Naive thymus-derived CD8-positive, alpha-beta T cell (primary cell): ENCODE measurements at places on chromosomes 4 and X. TPM values are rescaled to one million over a fixed set of nuclear protein-coding genes. Genes with fewer than 3 reads are reported as not detected.

GRCh38 chr4:171157462-171158082, 655.6 kb upstream of the GALNTL6 start:
- H3K36me3 ChIP-seq: no peaks in the 10 kb centered on the region
- no peaks in the 10 kb centered on the region for H3K4me1 ChIP-seq
- H3K4me3 ChIP-seq: no peak overlapping the region
- no peak for DNase-seq

- peaks cover 2% of the 10 kb centered on the region for H3K4me1 ChIP-seq
- H3K27ac ChIP-seq: no peak overlapping the region
- peaks cover 4% of the 10 kb centered on the region for H3K27me3 ChIP-seq
Measured at GRCh38 chr4:151437505-151437904, 28.5 kb downstream of the FHIP1A start.

DNA sequence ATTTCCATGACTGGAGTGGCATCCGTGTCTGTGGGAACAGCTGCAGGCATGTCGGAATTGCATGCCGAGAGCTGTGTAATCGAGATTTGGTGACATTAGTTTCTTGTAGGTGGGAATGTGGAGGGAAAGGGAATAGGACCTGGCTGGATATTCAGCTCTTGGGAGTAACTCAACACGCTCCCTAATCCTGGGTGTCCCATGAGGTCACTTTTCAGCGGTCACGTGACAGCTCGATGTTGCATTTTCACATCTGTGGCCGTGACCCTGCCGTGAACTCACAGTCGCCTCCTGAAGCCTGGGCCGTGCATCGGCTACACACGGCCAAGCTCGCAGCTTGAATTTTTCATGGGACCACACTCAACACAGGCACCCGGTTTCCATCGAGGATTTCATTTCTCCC, 25.8 kb upstream of the PSAPL1 start:
- no peak overlapping the region for H3K4me3 ChIP-seq
- no peaks in the 10 kb centered on the region for H3K36me3 ChIP-seq
- no peak overlapping the region for H3K27ac ChIP-seq
- H3K4me1 ChIP-seq: no peaks in the 10 kb centered on the region
- peaks cover 17% of the 10 kb centered on the region for H3K27me3 ChIP-seq

DNA sequence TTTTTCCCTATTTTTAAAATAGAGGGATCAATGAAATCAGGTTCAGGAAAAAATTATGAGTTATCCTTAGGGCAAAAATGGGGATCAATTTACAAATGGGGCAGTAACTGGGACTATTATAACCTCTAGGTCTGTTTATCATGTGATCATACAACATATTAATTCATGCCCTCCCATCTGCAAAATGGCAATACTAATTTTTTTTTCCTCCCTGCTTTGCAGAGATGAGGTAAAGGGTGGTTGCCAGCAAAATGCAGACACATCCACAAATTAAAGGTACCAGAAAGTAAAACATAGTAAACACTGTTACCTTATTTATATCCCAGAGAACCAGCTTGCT, 467 bp downstream of the HSD17B11 start:
- H3K27ac ChIP-seq: peak overlapping the region; percentile 97
- no peak for DNase-seq
- peak overlapping the region; percentile 92 for H3K4me3 ChIP-seq
- peaks cover 55% of the 10 kb centered on the region for H3K4me1 ChIP-seq
- H3K27me3 ChIP-seq: no peaks in the 10 kb centered on the region

- no peak for DNase-seq
- H3K27ac ChIP-seq: no peak overlapping the region
- H3K27me3 ChIP-seq: no peaks in the 10 kb centered on the region
- H3K4me3 ChIP-seq: no peak overlapping the region
- no peaks in the 10 kb centered on the region for H3K4me1 ChIP-seq
Measured at GRCh38 chrX:126825566-126826193, 6.2 kb downstream of the PRR32 start.

DNA sequence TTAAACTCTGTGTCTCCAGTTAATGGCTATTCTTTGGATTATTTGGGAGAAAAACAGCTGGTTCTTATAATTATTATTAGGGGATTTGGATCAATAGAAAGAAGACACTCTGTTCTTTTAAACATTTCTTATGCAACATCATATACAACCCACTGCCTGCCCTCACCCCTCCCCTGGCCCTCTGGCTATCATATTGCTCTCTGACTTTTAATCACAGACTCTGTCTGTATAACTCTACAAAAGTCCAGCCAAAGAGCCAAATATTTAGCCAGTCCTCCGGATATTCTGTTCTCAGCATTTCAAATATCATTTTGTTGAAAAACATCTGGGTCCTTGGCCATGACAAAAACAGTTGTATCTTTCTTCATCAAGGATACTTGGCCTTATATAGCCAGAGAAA, 19.0 kb upstream of the PACRGL start:
- no peak for DNase-seq
- no peak overlapping the region for H3K27ac ChIP-seq
- H3K36me3 ChIP-seq: no peaks in the 10 kb centered on the region
- peaks cover 18% of the 10 kb centered on the region for H3K27me3 ChIP-seq
- no peaks in the 10 kb centered on the region for H3K4me1 ChIP-seq
- no peak overlapping the region for H3K4me3 ChIP-seq

GRCh38 chrX:65677954-65678469, 10.6 kb downstream of the MSN start:
- no peak for DNase-seq
- H3K27ac ChIP-seq: peak overlapping the region; percentile 29
- H3K27me3 ChIP-seq: no peaks in the 10 kb centered on the region
- peaks cover 13% of the 10 kb centered on the region for H3K36me3 ChIP-seq
- peak overlapping the region; percentile 68 for H3K4me3 ChIP-seq

DNA sequence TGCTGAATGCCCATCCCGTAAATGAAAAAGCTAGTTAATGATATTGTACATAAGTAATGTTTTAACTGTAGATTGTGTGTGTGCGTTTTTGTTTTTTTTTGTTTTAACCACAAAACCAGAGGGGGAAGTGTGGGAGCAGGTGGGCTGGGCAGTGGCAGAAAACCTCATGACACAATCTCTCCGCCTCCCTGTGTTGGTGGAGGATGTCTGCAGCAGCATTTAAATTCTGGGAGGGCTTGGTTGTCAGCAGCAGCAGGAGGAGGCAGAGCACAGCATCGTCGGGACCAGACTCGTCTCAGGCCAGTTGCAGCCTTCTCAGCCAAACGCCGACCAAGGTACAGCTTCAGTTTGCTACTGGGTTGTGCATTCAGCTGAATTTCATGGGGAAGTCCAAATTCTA, at the start of gene SPP1:
TSS of gene SPP1 (plus strand) at position 249 of the 400 bp plus-strand sequence. CDS start 1,182 bp downstream, outside the sequence.
- DNase-seq: no peak
- peaks cover 7% of the 10 kb centered on the region for H3K4me1 ChIP-seq
- peaks cover 18% of the 10 kb centered on the region for H3K27me3 ChIP-seq

GRCh38 chrX:85111347-85111746, 107.7 kb downstream of the APOOL start:
- no peak overlapping the region for H3K27ac ChIP-seq
- peak; percentile 2 for DNase-seq
- no peaks in the 10 kb centered on the region for H3K36me3 ChIP-seq
- H3K27me3 ChIP-seq: peaks cover 1% of the 10 kb centered on the region

GRCh38 chr4:78939667-78940008, 400 bp upstream of the PAQR3 start:
- peak overlapping the region; percentile 89 for H3K4me3 ChIP-seq
- peak overlapping the region; percentile 74 for H3K27ac ChIP-seq
- peaks cover 16% of the 10 kb centered on the region for H3K4me1 ChIP-seq
- H3K36me3 ChIP-seq: no peaks in the 10 kb centered on the region
- no peak for DNase-seq
- H3K27me3 ChIP-seq: peaks cover 7% of the 10 kb centered on the region

DNA sequence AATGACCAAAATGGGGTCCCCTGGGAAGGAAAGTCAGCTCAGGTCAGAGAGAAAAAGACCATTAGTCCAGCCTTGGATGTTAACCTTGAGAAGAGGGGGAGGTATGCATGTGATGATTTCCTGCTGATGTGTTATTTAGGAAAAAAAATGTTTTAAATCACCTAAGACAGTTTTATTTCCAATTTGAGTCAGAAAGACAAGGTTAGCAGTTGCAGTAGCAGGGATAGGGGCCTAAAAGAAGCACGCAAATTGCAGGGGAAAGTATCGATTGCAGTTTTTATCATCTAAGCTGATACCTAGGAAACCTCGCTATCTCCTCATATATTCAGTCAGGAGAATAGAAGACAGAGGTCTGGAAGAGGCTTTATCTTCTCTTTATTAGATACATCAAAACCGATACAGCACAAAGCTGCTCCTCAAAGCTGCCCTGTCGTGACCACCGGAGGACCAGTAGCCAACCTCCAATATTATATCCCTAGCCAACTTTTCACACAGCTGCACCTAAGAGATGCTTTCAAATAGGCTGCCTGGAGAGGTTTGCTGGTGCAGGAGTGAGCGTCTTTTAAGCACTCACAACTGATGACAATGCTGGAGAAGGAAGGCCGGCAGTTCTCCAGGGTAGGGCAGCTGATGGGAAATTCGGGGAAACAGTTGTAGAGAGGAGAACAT, 289.4 kb downstream of the INPP4B start:
- H3K4me1 ChIP-seq: peaks cover 19% of the 10 kb centered on the region
- peak overlapping the region; percentile 1 for H3K27ac ChIP-seq
- no peak overlapping the region for H3K4me3 ChIP-seq
- no peak for DNase-seq
- H3K36me3 ChIP-seq: no peaks in the 10 kb centered on the region

DNA sequence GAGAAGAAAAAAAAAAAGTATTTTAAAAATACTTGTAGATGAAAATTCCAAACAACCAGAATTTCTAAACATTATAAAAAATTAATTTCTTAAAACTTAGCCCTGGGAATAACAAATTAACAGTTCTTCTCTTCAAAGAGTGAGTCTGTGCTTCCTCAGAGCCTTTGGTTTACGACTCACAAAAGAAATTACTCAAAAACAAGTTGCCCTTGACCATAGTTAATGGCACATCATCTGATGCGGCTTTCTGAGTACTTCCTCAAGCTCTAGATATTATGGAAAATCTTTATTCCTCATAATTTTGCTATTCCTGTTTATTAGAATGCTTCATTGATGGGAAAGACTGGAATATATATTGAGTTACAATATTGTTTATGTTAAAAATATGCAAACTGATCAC, 23.7 kb downstream of the TAPT1 start:
- no peak overlapping the region for H3K4me3 ChIP-seq
- peaks cover 5% of the 10 kb centered on the region for H3K36me3 ChIP-seq

DNA sequence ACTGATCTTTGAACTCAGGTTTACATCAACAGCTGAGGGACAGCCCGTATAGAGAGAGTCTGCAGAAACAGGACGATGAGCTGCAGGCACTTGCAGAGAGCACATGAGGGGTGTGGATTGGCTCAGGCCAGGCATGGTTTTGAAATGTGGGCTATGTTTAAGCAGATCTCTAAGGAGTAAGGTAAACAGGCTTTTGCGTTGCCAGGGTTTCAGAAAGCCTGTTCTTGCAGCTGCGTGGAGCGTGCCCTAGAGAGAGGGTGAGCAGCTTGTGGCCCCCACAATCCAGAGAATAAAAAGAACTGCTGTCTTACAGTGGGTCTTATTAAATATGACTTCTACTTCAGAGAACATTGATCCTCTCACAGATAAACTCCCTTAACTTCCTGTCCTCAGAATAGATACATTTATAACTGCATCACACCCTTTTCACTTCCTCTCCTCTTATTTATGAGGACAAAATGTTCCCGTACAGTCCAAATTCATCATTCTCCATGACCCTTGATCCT, 64.1 kb downstream of the TMA16 start:
- peak overlapping the region; percentile 61 for H3K4me3 ChIP-seq
- H3K27ac ChIP-seq: peak overlapping the region; percentile 84
- no peak for DNase-seq
- H3K4me1 ChIP-seq: peaks cover 48% of the 10 kb centered on the region

- no peaks in the 10 kb centered on the region for H3K36me3 ChIP-seq
- H3K4me3 ChIP-seq: no peak overlapping the region
- H3K27me3 ChIP-seq: no peaks in the 10 kb centered on the region
- no peak overlapping the region for H3K27ac ChIP-seq
- peaks cover 7% of the 10 kb centered on the region for H3K4me1 ChIP-seq
- no peak for DNase-seq
Measured at GRCh38 chr4:83440899-83441298, 14.7 kb downstream of the HELQ start.

SCML2 gene
- total RNA-seq: 2.4 TPM

GNRHR gene
- total RNA-seq: not detected

TCEAL5 gene
- not detected for total RNA-seq

LRIT3 gene
- 0.33 TPM for total RNA-seq

MAOB gene
- total RNA-seq: not detected

CT45A5 gene
- not detected for total RNA-seq

CDS1 gene
- 0.85 TPM for total RNA-seq

TAF7L gene
- not detected for total RNA-seq

LDOC1 gene
- 5.3 TPM for total RNA-seq

RHOH gene
- total RNA-seq: 249 TPM
